Psoas muscle (tissue), 8 donors: ENCODE measurements at places on chromosomes 5 and 9. TPM values are rescaled to one million over a fixed set of nuclear protein-coding genes. Genes with fewer than 3 reads are reported as not detected.

LCP2 gene
- total RNA-seq, result 4.7 TPM

OR13C4 gene
- total RNA-seq, result not detected

DNA sequence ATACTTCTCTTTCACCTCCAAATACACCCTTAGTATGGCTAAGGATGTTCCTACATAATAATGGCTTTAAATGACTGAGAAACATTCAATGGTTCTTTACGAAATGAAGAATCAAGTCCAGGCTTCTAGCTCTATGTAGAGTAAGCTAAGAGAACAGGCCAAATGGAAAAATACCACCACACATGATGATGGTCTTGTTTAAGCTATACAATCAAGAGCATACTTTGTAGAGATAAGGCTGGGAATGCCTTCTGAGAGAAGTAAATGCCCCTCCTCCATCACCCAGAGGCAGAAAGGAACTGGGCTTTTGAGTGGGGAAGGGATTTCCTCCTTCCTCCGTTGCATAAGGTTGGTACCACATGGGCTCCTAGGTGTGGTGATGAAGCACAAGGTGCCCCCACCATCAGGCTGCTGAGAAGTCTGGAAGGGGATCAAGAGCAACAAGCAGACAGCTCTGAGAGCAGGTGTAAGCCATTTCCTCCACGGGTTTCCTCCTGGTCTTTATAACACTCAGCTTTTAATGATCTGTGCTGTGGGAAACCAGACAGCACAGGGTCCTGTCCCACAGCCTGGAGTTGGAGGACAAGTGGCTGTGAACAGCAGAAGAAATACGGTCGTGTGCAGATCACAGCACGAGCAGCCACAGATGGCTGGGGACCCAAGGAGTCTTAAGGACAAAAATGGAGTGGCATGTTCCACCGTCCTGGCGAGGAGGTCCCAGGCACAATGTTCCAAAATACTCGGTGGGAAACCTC is 396.9 kb downstream of the CTNND2 start:
- no peak overlapping the region for H3K27ac ChIP-seq
- H3K4me1 ChIP-seq, result no peaks in the 10 kb centered on the region
- peaks cover 4% of the 10 kb centered on the region for H3K27me3 ChIP-seq
- H3K4me3 ChIP-seq, result no peak overlapping the region
- no peaks in the 10 kb centered on the region for H3K36me3 ChIP-seq

DNA sequence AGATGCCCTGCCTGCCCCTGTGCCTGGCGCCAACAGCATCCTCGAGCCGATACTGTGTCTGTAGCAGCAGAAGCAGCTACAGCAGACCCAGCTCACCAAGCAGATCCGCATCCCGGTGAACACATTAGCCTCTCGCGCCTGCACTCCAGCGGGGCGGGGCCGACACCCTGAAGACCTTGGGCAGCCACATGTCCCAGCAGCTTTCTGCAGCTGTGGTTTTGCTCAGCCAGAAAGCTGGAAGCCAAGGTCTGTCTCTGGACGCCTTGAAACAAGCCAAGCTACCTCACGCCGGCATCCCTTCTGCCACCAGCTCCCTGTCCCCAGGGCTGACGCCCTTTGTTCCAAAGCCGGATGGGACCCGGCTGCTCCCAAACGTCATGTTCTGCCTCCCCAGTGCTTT is 59.6 kb downstream of the ACTBL2 start:
- H3K4me3 ChIP-seq, result no peak overlapping the region
- H3K36me3 ChIP-seq, result no peaks in the 10 kb centered on the region
- no peaks in the 10 kb centered on the region for H3K27me3 ChIP-seq
- H3K4me1 ChIP-seq, result no peaks in the 10 kb centered on the region
- no peak overlapping the region for H3K27ac ChIP-seq

DNA sequence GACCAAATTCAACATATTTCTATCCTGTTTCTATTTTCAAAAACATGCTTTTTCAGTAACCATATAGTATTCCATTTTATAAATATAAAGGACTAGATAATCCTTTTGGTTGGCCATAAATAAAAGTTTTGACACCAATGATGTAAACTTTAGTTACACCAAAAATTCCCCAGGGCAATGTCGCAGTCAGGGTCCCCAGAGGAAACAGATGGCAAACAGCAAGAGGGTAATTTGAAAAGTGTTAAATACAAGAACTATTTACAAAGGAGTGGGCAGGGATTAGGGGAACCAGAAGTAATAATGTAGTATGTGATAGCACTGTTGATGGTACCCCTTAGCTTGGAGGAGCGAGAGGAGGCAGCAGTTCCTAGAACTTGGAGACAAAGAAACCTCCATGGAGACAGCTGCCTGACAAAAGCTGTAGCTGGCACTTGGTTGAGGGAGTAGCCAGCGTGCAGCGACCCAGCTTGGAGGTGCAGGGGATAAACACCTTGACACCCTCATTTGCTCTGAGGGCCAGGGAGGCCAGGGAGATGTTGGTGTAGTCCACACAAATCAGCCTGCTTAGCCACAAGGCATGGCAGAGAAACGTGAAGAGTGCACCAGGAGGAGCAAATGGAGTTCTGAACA is 18.3 kb upstream of the MSANTD3 start:
- no peaks in the 10 kb centered on the region for H3K36me3 ChIP-seq
- H3K27ac ChIP-seq, result no peak overlapping the region
- no peak for DNase-seq
- no peak overlapping the region for H3K4me3 ChIP-seq
- H3K27me3 ChIP-seq, result no peaks in the 10 kb centered on the region
